ENCODE measurements at places on chromosomes 4 and X. TPM values are rescaled to one million over a fixed set of nuclear protein-coding genes. Genes with fewer than 3 reads are reported as not detected.

The SATL1 gene
- total RNA-seq: not detected

The SERTM2 gene
- total RNA-seq: 16.2 TPM

The IGSF1 gene
- total RNA-seq: 0.17 TPM

The JADE1 gene
- 17.6 TPM for total RNA-seq

The MID1 gene
- total RNA-seq: 7.9 TPM

The ARMCX4 gene
- total RNA-seq: 4.6 TPM

The FGF13 gene
- total RNA-seq: 0.84 TPM

The CYTL1 gene
- not detected for total RNA-seq

The BMPR1B gene
- total RNA-seq: 0.70 TPM

The EVC gene
- 10.9 TPM for total RNA-seq

The ARHGAP24 gene
- 1.8 TPM for total RNA-seq

The TECRL gene
- total RNA-seq: not detected
